ENCODE measurements at places on chromosomes 4 and X.

DNA sequence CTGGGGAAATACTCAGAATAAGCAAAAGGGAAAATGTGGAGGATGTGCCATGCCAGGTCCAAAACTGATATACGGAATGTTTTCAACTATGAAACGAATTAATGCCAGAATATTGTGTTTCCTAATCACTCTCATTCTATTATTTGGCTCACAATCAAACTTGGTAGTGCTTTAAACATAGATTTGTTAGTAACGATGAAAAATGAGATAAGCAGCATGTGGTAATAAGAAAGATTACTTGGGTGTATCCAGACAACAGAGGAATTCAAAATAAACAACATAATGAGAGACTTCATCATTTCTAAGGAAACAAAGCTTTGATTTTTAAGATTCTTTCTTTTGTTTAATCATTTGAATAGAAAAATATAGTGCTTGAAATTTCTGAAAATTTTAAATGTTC is 237.3 kb downstream of the TACR3 start:
- no peak for DNase-seq

DNA sequence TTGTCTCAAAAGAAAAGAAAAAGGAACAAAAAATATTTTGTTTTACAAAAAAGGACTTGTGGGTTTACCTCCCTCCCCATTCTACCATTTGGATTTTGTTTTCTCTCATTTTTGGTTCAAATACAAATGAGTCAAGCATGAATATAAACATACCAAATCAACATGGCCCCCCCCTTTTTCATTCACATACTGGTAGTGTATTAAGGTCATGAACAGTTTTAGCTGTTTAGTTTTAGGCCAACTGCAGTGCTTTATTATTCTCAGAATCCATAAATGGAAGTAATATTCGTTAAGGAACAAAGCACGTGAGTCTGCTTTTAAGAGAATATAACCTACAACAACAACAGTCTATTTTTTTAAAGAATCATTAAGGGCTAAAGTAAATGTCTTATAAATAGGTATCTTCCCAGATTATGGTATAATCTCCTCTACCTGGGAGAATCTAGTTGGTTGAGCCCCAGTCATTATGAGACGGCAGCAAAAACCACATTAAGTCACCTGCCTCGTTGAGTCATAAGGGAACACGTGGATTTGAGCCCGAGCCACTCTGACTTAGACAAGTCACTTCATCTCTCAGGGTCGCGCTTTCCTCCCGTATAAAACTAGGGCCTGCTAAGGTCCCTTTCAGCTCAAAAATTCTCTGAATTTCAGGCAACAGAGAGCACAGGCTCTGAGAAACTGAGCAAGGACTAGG is 26.7 kb downstream of the BCLAF3 start:
- DNase-seq = no peak

DNA sequence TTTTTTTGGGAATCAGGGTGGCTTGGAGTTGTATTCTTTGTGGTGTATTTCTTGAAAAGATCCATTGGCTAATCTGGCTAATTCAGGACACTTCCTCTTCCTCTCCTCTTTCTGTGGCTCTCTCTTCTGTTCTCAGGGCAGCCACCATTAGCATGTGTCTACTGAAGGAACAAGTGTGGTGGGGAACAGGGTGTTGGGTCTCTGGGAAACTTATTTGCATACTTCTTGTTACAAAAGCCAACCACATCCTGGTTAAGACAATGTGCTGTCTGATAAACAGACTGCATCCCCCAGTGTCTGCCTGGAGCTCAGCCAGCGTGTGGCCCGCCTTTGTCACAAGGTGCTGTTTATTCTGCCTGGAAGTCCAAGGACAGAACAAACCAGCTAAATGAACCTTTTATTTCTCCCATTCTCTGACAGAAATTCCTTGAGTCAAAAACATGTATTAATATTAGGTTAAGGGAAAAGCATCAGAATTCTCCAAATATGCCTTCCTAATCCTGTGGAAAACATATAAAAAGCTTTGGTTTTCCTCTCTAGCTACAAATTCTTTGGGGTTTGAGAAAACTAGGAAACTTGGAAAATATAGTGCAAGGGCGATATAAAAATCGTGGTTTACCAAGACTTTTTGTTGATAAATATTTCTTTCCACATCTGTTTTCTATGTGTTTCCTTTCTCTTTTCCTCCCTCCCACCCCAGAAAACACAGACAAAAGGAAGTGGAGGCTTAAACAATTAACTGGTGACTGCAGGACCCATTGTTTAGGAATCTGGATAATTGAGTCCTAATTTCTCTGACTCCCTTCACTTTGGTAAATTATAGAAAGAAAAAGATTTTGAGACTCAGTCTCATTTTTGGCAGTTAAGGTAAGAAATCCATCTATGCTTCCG is 203.6 kb downstream of the SPRY1 start:
- DNase-seq = peak; percentile 98

DNA sequence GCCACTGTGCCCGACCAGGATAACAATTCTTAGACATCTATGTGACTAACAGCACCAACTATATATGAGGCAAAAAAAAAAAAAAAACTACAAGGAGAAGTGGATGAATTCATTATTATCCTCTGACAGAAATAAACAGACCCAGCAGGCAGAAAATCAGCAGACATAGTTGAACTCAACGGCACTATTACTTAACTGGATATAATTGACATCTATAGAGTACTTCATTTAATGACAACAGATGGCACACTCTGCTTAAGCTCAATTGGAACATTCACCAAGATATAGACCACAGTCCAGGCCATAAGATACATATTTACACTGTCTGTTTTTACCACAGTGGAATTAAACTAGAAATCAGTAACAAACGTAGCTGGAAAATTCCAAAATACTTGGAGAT is 13.3 kb downstream of the CLDN22 start:
- DNase-seq = no peak

GRCh38 chr4:94603170-94603747 is 151.5 kb downstream of the PDLIM5 start:
- no peak for DNase-seq

DNA sequence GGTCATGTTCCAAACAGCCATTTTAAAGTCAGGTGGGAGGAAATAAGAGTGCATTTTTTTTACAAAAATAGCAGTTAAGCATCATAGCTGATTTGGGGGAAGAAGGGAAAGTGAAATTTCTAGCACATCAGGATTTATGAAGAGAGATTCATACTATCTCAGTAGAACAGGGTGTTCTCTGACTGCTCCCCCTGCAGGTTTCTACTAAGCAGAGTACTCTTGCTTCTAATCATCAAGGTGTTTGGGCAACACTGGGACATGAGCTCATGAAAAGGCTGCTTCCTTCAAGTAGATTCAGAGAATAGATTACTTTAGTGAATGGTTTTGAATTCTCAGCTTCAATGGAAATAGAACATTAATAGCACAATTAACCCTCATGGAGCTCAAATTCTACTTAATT is 591.4 kb upstream of the PCDH10 start:
- DNase-seq = peak; percentile 59

GRCh38 chr4:184994010-184994622 is 24.2 kb upstream of the HELT start:
- DNase-seq = no peak

DNA sequence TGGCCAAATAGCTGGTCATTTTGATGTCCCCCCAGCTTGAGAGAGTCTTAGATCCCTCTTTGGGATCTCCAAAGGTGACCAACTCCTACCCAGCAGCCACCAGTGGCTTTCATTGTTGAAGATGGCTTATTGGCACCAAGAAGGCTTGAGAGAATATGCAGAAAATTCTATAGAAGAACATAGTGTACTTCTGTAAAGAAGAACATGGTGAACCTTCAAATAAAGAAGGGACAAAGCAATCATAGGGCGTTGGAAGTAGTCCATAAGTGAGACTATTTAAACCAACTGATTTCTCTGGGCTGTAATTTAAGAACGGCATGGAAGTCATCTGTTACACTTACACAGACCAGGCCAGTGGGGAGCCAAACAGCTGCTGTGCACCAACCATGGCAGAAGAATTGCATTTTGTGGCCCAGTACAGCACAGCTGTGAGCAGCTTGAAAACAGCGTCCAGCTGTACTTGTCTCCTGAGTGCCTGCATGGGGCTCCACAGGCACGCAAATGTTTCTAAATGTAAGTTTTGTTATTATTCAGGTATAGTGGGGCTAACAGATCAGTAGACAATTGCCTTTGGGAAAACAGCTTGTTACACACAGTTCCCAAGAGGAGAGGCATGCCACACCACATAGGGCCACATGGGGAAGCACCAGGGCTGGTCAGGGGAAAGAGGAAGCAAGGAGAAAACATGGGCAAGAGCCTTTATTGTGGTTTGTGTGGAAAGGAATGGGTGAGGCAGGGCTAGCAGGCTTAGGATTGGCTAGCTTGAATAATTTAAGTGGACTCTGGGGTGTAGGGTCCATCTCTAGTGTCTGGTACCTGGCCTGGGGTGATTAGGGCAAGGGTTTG is 125.0 kb downstream of the ARHGAP6 start:
- peak; percentile 47 for DNase-seq
